ENCODE measurements at places on chromosomes 4 and X. TPM values are rescaled to one million over a fixed set of nuclear protein-coding genes. Genes with fewer than 3 reads are reported as not detected.

DNA sequence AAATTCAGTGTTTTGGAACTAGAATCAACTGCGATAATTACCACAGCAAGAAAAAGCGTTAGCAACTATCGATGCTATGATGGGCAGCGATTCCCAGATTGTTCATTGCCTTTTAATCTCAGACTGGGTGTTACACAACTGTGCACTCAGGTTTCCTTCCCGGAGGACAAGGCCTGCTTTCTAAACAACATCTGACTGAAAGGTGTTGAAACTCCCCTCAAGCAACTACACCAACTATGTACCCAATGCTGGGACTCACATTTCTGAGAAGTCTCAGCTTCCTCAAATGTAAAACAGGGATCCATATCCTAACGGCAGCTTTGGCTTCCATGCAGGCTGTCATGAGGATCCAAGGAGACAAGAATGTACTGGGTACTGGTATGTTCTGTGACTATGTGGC, 8.2 kb downstream of the GABRE start:
- no peaks in the 10 kb centered on the region for H3K27me3 ChIP-seq
- no peaks in the 10 kb centered on the region for H3K36me3 ChIP-seq
- no peaks in the 10 kb centered on the region for H3K4me1 ChIP-seq
- no peak overlapping the region for H3K27ac ChIP-seq

The PNMA6A gene
- not detected for polyA plus RNA-seq

DNA sequence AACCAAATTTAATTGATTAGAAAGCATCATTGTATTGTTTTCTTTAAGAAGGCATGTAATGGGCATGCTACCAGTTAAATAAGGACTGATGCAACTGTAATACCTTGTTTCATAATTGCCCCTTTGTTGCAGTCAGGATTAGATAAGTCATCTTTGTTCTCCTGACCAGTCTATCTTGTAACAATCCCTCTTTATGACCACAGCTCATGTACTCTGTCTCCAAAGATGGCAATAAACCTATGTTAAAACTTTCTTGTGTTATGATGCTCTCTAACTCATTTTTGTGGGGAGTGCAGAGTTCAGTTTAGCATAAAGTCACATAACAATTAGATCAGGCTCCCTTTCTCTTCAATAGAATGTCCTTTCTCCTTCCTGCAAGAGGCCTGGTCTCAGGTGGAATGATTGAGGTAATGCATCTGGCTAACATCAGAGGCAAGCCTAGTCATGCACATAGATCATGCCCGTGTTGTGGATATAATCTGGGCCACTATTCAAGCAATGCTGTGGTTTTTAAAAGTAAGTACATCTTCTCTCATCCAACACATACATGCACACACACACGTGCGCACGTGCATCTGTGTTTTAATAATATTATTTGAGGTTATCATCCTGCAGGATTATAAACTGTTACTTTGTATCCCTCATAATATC, 45.6 kb downstream of the TMEM154 start:
- H3K4me3 ChIP-seq = no peak overlapping the region
- no peaks in the 10 kb centered on the region for H3K36me3 ChIP-seq
- no peaks in the 10 kb centered on the region for H3K4me1 ChIP-seq
- no peak overlapping the region for H3K27ac ChIP-seq

DNA sequence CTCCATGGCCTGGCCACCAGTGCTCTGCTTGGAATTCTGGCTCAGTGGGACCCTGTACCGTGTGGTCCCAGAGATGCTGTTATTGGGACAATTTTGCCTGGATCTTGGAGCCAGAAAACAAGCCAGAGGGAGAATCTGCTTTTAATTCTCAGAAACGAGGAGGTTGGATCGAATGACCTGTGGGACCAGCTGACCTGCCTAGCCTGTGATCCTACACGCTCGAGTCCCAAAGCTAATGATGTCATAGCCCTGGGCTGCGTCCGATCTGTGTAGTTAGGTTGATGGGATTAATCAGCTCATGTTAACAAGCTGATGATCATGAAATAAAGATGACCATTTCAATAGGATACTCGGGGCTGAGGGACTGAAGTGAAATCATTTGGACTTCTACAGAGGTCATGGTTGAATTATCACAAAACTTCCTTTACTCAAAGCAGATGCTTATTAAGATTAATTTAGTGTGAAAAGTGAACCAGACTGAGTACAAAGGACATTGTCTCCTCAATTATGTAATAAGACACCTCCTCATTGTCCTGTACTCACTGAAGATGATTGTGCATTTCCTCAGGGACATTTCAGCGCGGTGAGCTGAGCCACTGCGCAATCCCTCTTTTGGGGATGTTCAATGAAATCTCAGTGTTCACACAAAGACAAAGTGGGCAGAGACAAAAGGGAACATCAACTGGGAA, 51.9 kb upstream of the STX18 start:
- H3K4me1 ChIP-seq = no peaks in the 10 kb centered on the region
- no peak overlapping the region for H3K4me3 ChIP-seq
- H3K27me3 ChIP-seq = no peaks in the 10 kb centered on the region
- H3K36me3 ChIP-seq = no peaks in the 10 kb centered on the region
- DNase-seq = no peak
- no peak overlapping the region for H3K27ac ChIP-seq

The C4orf51 gene
- polyA plus RNA-seq = not detected

DNA sequence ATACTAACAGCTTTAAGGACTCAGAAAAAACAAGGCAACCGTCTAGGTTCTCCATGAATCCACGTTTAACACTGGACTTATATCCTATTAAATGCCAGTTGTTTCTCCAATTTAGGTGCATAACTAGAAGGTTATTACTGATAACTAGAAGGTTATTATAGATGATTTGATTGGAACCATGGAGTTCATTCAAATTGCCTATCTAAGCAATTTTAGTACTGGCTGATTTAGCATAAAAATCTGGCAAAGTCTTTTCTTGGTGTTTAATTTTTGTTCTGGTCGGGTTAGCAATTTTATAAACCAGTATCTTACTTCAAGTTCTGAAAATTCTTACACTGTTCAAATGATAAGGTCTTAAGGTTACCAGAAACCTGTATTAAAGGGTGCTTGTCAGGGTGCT, 672.8 kb upstream of the GNPDA2 start:
- H3K27me3 ChIP-seq = no peaks in the 10 kb centered on the region
- no peak overlapping the region for H3K4me3 ChIP-seq
- no peaks in the 10 kb centered on the region for H3K36me3 ChIP-seq
- no peak for DNase-seq

The MTM1 gene
- polyA plus RNA-seq = 7.1 TPM

DNA sequence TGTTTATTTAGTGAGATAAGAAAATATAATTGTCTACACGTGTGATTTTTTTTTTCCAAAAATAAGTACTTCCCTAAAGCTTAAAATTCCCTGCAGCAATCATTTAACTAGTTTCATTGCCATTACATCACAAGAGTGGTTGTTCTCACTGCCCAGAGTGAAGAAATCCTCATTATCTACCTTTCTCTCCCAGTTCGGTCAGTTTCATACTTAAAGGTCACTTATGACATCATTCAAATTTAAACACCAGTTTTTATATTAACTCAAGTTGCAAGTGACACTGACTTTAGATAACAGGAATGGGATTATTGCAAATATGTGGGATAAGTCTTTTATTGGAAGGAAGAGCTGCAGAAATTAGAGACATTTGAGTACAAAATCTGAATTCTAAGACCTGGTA, 1699.8 kb upstream of the IGFBP7 start:
- no peak overlapping the region for H3K4me3 ChIP-seq
- H3K36me3 ChIP-seq = no peaks in the 10 kb centered on the region
- H3K27me3 ChIP-seq = no peaks in the 10 kb centered on the region
- no peak for DNase-seq
- H3K4me1 ChIP-seq = peaks cover 4% of the 10 kb centered on the region

DNA sequence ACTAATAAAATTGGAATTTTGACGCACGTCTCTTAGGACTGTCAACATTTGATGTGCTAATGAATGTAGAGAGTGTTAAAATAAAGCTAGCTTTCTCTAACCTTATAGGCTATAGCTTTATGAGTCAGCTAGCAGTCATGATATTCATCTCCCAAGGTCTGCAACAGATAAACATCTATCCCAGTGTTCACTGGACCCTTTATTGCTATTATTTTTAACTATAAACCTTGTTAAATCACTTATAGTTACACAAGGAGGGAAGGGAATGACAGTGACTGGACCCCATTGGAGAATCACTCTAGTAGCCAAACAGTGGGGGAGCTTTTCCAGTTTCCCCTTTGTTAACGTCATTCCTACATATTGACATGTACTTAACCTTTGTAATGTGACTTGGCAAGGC, 67.9 kb upstream of the SHISA3 start:
- H3K4me3 ChIP-seq = no peak overlapping the region
- no peaks in the 10 kb centered on the region for H3K4me1 ChIP-seq
- no peak for DNase-seq
- H3K27ac ChIP-seq = no peak overlapping the region

The PLXNB3 gene
- 1.6 TPM for polyA plus RNA-seq

The REST gene
- polyA plus RNA-seq = 4.2 TPM

The CXCL6 gene
- polyA plus RNA-seq = not detected

The ERCC6L gene
- polyA plus RNA-seq = 0.27 TPM

- no peak for DNase-seq
- no peak overlapping the region for H3K4me3 ChIP-seq
- no peak overlapping the region for H3K27ac ChIP-seq
- no peaks in the 10 kb centered on the region for H3K4me1 ChIP-seq
- H3K36me3 ChIP-seq = no peaks in the 10 kb centered on the region
- no peaks in the 10 kb centered on the region for H3K27me3 ChIP-seq
Measured at GRCh38 chrX:70088751-70089150, 26.5 kb downstream of the OTUD6A start.

The MAGEA10 gene
- not detected for polyA plus RNA-seq

The TRPC5OS gene
- not detected for polyA plus RNA-seq

GRCh38 chrX:63739885-63740284, 45.1 kb downstream of the ARHGEF9 start:
- no peaks in the 10 kb centered on the region for H3K4me1 ChIP-seq
- no peaks in the 10 kb centered on the region for H3K27me3 ChIP-seq
- no peak for DNase-seq

DNA sequence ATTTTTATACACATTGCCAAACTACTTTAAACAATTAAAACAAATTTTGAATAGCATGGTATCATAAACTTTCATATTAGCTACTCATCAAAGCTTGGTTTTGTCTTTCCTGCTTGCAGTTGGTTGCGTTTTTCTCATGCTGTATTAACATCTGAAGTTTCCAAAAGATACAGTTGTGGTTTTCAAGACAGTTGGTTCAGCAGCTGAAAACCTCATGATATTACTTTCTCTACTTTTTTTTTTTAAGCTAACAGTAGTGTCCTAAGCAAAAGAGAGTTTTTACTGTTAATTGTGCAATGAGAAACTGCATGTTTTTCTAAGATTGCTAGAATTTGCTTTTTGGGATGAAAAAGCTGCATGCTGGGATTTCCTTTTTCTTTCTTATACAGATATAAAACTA, 15.2 kb downstream of the RUFY3 start:
- H3K27ac ChIP-seq = no peak overlapping the region
- no peak overlapping the region for H3K4me3 ChIP-seq
- no peaks in the 10 kb centered on the region for H3K27me3 ChIP-seq
- no peaks in the 10 kb centered on the region for H3K4me1 ChIP-seq
- no peak for DNase-seq

DNA sequence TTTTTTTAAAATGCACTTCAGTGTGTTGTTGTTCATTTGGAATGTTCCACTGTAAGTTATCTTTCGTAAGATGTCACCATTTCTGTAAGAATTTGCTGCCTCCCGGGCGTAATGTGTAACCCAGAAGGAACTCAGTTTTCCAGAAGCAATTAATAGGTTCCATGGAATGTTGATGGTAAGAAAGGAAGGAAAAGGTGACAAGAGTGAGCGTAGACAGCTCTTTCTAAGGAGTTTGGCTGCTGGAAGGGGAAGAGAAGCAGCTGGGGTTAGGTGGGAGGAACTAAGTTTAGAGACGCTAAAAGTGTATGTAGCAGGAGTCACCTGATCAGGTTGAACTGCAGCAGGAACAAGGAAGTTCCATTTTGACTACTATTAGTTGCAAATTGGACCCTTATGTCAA, 35.9 kb downstream of the PNMA5 start:
- H3K4me3 ChIP-seq = peak overlapping the region; percentile 36
- H3K27me3 ChIP-seq = no peaks in the 10 kb centered on the region
- no peaks in the 10 kb centered on the region for H3K36me3 ChIP-seq
- H3K27ac ChIP-seq = peak overlapping the region; percentile 80

The SLC9B1 gene
- polyA plus RNA-seq = not detected

- H3K4me1 ChIP-seq = no peaks in the 10 kb centered on the region
- peaks cover 2% of the 10 kb centered on the region for H3K36me3 ChIP-seq
- H3K27me3 ChIP-seq = no peaks in the 10 kb centered on the region
- no peak overlapping the region for H3K27ac ChIP-seq
Measured at GRCh38 chrX:41512394-41512793, 65.3 kb downstream of the NYX start.

GRCh38 chr4:176499518-176499917, 179.8 kb downstream of the SPCS3 start:
- no peak overlapping the region for H3K27ac ChIP-seq
- H3K4me1 ChIP-seq = no peaks in the 10 kb centered on the region
- H3K4me3 ChIP-seq = no peak overlapping the region

The RS1 gene
- not detected for polyA plus RNA-seq

DNA sequence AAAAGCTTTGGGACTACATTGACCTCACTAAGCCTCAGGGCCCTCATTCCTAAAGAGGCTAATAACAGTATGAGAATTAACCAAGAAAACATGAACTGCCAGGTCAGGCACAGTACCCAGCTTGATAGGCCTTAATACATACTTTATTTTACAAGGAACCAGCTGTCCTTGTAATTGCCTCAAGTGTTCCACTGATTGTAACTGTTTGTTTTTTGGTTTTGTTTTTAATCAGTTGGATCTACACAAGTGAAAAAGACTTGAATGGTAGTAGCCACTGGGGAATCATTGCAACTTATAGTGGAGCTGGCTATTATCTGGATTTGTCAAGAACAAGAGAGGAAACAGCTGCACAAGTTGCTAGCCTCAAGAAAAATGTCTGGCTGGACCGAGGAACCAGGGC, 35.6 kb downstream of the PKD2 start:
- no peaks in the 10 kb centered on the region for H3K4me1 ChIP-seq
- no peak for DNase-seq
- H3K36me3 ChIP-seq = peaks cover 26% of the 10 kb centered on the region
- no peak overlapping the region for H3K27ac ChIP-seq

The ADH4 gene
- 29.3 TPM for polyA plus RNA-seq

DNA sequence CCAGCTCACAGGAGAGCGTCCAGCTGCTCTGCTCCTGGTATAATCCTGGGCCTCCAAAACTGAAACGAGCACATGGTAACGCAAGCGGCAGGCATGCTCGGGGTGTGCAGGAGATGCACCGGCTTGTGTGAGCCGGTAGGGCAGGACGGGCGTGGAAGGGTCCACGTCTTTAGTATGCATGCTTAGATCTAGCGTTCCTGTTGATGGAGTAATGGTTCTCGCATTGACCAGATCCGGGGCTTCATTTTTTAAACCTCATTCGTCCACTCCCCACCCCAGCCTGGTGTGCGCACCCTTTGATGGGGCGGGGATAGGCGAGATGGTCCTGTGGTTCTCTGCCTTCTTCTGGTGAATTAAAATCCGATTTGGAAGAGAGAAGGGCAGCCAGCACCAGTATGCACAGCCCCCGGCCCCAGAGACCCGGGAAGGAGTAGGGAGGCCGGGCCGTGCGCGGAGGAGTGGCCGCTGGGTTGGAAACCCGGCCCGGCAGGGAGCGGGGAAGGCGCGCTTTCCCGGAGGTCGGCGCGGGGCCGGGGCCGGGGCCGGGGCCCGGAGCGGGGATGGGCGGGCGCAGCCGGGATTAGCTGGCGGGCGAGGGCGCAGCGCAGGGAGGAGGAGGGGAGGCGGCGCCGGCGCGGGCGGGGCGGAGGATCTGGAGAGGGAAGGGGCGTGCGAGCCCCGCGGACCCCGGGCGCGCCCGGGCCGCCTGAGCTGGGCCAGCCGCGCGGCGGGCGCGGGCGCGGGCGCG, 39.9 kb downstream of the FAM149A start:
- peaks cover 3% of the 10 kb centered on the region for H3K27me3 ChIP-seq
- H3K4me3 ChIP-seq = peak overlapping the region; percentile 29
- H3K4me1 ChIP-seq = no peaks in the 10 kb centered on the region
- peak; percentile 80 for DNase-seq
